Activated CD4-positive, alpha-beta T cell treated with anti-CD3 and anti-CD28 coated beads for 48 hours (primary cell): ENCODE measurements at places on chromosomes 13 and 19.
A peak's percentile ranks its signal among the peaks of the same experiment; 100 is the strongest.

- DNase-seq = no peak
Measured at GRCh38 chr13:95862408-95862807, 185.5 kb downstream of the DNAJC3 start.

DNA sequence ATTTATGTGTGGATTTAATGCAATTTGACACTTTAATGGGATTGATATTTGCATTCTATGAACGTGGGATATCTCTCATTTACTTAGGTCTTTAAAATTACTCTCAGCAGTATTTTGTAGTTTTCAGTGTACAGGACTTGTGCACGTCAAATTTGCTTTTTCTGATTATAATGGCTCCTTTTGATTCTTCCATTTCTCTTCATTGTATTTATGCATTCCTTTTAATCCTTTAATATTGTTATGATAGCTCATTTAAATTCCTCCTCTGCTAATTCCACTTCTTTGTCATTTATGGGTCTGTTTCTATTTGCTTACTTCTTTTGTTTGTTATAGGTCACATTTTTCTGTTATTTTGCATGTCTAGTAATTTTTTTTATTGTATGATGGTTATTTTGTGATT lies 226.6 kb downstream of the ATP8A2 start:
- DNase-seq = no peak

DNA sequence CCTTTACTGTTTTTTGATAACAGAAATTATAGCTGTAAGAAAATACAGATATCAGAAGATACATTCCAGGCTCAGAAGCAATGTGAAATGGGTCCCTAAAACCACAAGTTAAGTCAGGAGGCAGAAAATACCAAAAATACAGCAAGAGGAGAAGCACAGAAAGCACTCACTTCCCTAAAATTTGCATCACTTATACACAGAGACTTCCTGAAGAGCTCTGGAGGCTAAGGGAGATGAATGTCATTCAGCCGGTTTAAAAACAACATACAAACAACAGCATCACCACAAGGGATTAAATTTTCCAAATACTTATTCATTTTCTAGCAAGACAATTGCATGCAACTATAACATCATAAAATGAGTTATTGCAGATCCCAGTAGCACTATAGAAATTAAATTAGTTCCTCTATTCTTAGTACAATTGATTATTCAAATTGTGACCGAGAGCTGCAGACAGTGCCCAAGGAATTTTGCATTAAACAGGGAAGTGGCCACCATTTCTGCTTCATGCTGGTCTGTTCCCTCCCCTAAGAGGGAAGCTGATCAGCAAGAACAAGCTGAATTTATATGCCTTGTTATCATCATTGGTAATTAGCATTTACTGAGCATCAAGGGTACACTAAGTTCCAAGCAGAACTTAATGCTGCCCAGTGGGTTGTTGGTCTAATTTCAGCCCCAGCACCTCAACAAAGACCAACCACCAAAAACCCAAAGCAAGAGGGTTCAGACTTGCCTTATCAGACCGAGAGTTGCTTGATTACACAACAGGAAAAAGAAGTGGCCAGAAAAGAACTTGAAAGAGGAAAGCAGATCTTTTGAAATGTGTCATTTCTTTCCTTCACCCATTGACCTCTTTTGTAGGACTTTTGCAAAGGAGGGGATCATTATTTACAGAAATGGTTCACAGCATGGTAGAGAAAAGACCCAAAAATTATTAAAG lies 140.7 kb downstream of the KCTD12 start:
- DNase-seq = no peak

DNA sequence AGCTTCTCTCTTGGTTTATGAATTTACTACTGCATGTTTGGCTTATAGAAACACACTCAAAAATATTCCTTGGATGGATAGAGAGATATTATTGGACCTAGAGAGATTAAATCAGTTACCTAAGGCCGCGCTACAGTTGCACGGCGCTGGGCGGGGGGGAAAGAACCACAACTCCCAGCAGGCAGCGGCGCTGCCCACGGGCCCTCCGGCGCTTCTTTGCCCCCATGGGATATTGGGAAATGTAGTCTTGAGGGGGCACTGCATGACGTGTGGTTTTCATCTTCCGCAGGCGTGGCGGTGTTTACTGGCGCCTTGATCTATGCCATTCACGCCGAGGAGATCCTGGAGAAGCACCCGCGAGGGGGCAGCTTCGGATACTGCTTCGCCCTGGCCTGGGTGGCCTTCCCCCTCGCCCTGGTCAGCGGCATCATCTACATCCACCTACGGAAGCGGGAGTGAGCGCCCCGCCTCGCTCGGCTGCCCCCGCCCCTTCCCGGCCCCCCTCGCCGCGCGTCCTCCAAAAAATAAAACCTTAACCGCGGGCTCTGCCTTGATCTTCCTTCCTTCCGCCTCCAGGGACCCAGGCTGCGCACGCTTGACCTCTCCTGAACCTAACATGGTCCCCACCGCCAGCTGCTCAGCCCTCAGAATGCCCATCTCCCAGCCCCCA lies 4.8 kb downstream of the EMP3 start:
- peak; percentile 90 for DNase-seq

GRCh38 chr19:4678881-4679790 lies 9.0 kb upstream of the MYDGF start:
- DNase-seq = peak; percentile 41

GRCh38 chr13:89363144-89363543 lies 1692.0 kb downstream of the SLITRK5 start:
- no peak for DNase-seq

GRCh38 chr13:33284031-33284430 lies 1.5 kb downstream of the STARD13 start:
- no peak for DNase-seq

- DNase-seq = no peak
Measured at GRCh38 chr19:14758816-14759215, 19.5 kb downstream of the ADGRE2 start.

DNA sequence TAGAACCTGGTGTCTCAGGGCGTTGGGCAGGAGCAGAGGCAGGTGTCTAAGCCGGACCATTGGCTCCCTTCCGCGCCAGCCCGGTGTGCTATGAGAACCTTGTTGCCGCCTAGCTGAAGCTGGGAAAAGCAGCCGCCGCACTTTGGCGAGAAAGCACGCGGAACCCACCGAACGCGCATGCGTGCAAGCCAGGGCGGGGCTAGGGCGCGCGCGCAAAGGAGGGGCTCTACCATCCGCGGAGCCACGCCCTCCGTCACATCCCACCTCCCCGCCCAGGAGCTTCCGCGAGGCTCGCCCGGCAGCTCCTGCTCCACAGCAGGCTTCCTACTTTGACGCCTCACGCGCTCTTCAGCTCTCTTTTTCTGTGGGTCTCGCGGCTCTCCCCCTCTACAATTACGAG lies 51.3 kb downstream of the WDR87 start:
- peak; percentile 67 for DNase-seq

- DNase-seq = peak; percentile 69
Measured at GRCh38 chr19:30682999-30683536, 310.9 kb downstream of the ZNF536 start.

- no peak for DNase-seq
Measured at GRCh38 chr13:48979892-48980291, 4.2 kb downstream of the FNDC3A start.

- DNase-seq = no peak
Measured at GRCh38 chr13:40637643-40638042, 28.8 kb downstream of the FOXO1 start.

GRCh38 chr19:37227996-37228395 lies 10.0 kb downstream of the ZNF383 start:
- DNase-seq = peak; percentile 52

DNA sequence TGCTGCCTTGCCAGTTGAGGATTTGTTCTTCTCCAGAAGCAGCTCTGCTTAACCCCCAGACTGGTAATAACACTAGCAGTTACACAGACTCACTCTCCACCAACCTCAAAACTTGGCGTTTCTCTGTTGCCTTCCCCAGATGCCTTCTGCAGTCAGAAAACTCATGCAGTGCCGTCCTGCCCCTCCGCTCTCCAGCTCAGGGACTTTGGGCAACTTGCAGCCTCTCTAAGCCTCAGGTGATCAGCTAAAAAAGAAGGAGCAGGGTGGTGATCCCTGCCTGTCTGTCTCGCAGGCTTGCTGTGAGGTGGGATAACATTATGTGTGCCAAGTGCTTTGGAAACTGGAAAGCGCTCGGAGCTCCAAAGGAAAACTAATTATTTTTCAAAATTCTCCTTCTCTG lies 391.6 kb downstream of the HS6ST3 start:
- DNase-seq = no peak

- no peak for DNase-seq
Measured at GRCh38 chr19:8238251-8238650, 29.1 kb downstream of the CERS4 start.

DNA sequence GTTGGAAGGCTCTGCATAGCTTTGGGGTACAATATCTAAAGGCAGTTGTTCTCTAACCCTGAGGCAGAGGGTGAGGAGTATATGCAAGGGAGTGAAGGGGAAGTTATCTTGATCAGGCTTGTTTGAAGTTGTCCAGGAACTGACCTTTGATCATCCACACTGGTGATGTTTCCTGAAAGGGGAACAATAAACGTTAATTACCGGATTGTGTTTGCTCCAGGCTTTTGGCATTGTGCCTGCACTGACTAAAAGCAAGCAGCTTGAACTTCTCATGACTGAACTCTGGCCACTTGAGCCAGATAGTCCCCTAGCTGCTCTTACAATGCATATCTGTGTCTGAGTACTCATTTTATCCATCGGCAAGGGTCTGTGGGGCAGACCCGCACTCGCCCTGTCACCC lies 27.0 kb upstream of the ZNF726 start:
- DNase-seq = no peak

GRCh38 chr13:100508996-100509395 lies 79.6 kb downstream of the GGACT start:
- DNase-seq = no peak

- DNase-seq = peak; percentile 52
Measured at GRCh38 chr13:97226788-97227627, 4.9 kb downstream of the MBNL2 start.

DNA sequence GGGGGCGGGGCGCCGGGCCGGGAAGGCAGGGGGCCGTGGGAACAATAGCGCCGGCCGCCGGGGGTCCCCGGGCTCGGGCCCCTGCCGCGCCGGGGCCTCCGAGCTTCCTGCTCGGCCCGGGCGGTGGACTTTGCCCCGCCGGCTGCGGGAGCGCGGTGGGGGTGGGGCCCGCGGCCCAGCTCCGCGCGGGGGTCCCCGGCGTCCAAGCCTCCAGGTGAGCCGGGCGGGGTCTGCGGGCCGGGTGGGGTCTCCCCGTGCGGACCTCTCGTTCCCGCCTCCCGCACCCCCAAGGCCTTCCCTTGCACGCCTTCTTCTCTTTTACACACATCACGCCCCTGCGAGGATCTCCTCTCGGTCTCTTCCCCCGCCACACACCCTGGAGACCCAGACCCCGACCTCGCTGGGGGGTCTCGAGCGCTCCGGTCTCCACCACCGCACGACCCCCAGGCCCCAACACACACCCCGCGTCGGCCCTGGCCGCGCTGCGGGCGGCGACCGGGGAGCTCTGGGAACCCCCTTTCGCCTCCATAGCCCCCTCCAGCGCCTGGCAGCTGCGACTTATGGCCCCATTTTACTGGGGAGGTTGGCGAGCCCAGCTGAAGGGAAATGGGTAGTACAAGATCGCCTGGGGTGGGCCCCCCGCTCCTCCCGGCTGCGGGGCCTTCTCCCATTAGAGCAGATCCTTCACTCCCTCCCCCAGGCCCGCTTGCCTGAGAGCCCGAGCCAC lies 711 bp downstream of the CAMSAP3 start:
- no peak for DNase-seq

- DNase-seq = peak; percentile 32
Measured at GRCh38 chr13:94660695-94661326, 51.5 kb downstream of the SOX21 start.

DNA sequence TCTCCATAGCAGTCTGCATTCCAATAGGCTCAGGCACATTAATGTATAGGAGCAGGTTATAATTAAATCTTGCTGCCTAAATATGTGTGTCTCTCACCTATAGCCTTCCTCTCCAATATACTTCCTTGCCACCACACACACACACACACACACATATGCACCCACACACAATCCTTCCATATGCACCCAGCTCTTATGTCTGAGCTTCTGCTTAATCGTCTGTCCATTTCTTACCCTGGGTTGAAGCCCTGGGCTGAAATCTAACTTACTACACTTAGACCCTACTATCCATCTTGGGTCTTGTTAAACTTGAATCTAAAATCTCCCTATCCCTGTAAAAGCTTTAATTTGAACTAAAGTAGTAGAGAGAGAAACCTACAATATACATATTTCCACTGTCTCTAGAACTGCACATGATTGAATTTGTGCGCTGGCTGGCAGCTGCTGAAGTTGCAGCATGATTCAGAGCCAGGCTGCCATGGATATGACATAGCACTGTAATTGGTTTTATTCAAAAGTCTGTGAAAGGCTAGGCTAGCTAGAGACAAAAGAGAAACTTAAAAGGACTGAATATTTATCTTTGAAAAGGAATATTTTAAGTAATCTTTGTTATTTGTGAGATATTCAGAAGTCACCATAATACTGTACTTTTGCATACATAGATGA lies 25.7 kb upstream of the FREM2 start:
- DNase-seq = no peak

GRCh38 chr13:39512687-39513086 lies 90.3 kb downstream of the LHFPL6 start:
- no peak for DNase-seq

DNA sequence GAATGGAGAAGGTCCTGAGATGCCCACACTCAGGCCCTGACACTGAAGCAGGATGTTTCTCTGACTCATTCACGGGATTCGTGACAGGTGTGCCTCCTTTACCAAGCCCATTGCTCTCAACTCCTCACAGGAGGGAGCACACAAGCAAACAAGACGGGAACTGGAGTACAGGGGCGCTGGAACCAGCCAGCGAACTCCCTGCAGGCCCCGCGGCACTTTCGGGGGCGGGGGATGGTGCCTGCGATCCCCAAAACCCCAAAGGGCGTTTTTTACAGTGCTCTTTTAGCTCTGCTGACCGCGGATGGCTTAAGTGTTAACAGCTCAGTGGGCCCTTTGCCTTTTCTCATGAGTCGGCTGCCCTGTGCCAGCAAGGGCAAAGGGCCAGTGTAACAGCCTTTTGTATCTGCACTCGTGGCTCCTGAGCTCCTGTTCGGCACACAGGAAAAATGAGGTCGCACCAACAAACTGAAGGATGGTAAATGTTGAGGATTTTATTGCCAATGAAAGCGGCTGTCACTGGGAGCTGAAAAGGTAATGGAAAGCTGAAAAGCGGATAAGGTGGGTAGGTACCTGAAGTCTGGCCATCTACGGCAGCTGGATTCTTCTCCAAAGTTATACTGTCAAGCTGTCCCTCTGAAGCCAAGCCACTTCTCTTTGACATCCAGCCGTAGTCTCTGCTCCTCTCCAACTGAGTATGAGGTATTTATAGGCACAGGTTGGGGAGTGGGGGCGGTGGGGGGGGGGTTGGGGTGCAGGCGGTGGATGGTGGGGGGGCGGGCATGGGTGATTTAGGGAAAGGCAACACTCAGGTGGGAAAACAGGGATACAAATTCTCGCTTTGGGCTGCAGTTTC lies 65.0 kb upstream of the TRPC4 start:
- DNase-seq = no peak

- no peak for DNase-seq
Measured at GRCh38 chr19:51722492-51722891, 1.3 kb downstream of the HAS1 start.

GRCh38 chr13:24264976-24265375 lies 44.4 kb upstream of the C1QTNF9 start:
- DNase-seq = peak; percentile 86
